Stimulated activated CD4-positive, alpha-beta T cell treated with anti-CD3 and anti-CD28 coated beads, Interleukin-12 subunit alpha, Interleukin-12 subunit beta, amount 100 ng/mL, for 24 hours (primary cell): ENCODE measurements at places on chromosomes 12 and 14.

- no peak for DNase-seq
These were observed 45.8 kb upstream of the HMGA2 start for GRCh38 chr12:65778258-65779090.

DNA sequence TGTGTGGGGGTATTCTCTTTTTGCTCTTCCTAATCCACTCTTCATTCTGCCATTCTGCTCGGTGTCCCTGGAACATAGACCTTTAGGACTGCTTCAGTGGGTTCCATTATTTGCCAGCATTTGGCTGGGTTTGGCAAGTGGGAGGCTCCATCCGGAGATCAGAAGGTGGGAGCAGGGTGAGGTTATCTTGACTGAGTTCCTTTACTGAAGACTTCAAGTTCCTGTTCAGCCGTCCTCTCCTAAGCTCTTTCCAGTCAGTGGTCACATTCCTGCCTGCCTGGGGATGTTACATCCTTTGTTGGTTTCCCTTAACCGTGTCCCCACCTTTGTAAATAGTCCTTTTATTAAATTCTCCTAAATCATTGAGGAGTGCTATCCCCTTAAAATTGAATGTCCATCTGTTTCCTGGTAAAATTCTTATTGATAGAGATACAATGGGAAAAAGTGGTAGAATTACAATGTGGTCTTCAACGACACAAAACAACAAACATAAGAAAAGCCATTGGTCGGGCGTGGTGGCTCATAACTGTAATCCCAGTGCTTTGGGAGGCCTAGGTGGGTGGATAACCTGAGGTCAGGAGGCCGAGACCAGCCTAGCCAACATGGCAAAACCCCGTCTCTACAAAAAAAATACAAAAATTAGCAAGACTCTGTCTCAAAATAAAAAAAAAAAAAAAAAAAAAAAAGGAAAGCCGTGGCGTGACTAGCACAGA is 5.0 kb upstream of the MIA2 start:
- no peak for DNase-seq

GRCh38 chr14:65042731-65043372 is 56.2 kb downstream of the FNTB start:
- DNase-seq = no peak

GRCh38 chr12:41983394-41983793 is 161.3 kb downstream of the GXYLT1 start:
- DNase-seq = no peak

DNA sequence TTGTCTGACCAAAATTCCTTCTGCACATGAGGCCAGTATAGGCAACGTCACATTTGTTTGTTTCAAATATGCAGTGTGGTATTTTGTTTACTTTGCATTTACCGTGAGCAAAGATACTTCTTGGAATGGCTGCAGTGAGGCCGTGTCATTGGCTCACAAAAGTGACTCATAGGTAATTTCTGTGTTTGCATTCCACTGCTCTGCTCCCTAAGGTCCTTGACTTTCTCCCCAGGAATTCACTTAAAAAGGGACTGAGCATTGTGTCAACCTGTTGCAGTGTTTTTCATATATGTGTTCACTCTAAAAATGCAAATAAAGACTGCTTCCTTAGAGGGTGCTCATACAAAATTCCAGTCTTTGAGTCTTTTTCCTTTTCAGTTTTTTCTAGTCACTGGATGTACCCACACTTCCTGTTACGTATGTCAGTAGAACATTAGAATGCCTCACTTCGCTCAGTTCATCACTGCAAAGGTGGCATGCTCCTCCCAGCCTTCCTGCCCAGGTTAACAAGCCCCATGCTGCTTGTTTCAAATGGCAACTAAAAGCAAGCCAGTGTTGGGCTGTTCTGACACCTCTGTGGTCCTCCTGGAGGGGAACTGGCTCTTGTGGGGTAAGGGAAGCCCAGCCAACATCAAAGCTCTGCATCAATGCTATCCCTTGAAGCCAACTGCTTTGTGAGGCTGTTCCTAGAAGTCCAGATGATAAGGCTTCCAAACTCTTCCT is 9.1 kb downstream of the C12orf76 start:
- no peak for DNase-seq

DNA sequence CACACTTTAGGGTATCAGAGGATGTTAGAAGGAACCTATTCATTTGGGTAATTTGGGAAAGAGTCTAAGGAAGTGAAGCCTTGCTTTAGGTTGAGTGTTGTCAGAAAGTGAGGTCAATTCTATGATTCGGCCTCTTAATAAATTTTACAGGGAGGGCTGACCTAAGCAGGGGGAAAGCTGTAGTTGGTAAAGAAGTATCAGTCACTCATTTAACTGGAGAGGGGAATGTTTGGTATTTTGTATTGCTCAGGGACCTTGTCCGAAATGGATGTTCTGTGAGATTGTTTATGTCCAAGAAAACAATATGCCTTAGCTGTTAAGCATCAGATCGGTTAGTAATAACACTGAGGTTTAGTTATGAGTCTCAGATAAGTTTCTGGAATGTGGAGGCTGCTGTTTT is 7.3 kb downstream of the CAND1 start:
- no peak for DNase-seq

GRCh38 chr12:130776857-130777339 is 60.8 kb upstream of the RIMBP2 start:
- DNase-seq = no peak

DNA sequence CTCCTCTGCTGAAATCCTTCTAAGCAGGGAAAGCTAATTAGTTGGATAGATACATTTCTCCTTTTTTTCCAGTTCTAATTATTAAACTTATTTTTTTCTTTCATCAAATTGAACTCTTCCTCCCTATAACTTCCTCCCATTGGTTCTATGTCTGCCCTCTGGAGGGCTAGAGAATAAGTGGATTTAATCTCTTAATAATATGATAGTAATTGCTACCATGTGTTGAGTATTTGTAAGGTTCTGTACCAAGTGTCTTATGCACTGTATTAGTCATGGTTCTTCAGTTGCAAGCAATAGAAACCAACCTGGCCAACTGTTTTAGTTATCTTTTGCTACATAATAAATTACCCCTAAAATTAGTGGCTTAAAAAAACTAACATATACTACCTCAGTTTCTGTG is 190.5 kb upstream of the PLXNC1 start:
- DNase-seq = no peak

GRCh38 chr12:108237272-108237671 is 101.8 kb downstream of the CMKLR1 start:
- DNase-seq = no peak

- no peak for DNase-seq
These were observed 42.4 kb upstream of the CCDC63 start for GRCh38 chr12:110804406-110804805.

DNA sequence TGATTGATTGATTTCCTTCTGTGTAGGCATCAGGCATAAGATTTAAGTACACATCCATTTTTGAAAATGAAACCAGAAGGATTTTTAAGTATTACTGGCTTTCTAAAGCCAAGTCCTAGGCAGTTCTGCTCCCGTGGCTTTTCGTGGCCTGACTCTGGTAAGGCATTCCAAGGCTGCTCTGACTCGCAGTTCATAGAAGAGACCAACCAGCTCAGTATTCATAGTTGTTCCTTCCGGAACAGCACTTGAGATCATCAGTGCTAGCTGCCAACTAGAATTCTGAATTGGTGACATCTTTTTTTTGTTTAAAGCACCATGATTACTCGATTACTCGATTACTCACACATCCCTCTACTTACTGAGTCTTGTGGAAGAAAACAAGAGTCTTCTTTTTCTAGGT is 25.9 kb downstream of the SUDS3 start:
- DNase-seq = no peak

DNA sequence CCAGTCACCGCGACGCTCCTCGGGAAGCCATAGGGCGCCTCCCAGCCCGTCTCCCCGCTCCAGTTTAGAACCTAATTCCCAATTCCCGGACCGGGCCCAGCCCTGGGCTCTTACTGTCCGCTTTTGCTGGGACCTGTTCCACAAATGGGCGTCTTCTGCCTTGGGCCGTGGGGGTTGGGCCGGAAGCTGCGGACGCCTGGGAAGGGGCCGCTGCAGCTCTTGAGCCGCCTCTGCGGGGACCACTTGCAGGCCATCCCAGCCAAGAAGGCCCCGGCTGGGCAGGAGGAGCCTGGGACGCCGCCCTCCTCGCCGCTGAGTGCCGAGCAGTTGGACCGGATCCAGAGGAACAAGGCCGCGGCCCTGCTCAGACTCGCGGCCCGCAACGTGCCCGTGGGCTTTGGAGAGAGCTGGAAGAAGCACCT is 797 bp downstream of the UNG start:
- DNase-seq = no peak

GRCh38 chr14:34710744-34711143 is 3.6 kb downstream of the CFL2 start:
- no peak for DNase-seq

GRCh38 chr12:29563071-29563470 is 65.6 kb upstream of the OVCH1 start:
- no peak for DNase-seq

GRCh38 chr12:24719293-24719721 is 229.6 kb downstream of the BCAT1 start:
- DNase-seq = peak; percentile 24

GRCh38 chr12:91072931-91073330 is 15.1 kb upstream of the KERA start:
- no peak for DNase-seq

DNA sequence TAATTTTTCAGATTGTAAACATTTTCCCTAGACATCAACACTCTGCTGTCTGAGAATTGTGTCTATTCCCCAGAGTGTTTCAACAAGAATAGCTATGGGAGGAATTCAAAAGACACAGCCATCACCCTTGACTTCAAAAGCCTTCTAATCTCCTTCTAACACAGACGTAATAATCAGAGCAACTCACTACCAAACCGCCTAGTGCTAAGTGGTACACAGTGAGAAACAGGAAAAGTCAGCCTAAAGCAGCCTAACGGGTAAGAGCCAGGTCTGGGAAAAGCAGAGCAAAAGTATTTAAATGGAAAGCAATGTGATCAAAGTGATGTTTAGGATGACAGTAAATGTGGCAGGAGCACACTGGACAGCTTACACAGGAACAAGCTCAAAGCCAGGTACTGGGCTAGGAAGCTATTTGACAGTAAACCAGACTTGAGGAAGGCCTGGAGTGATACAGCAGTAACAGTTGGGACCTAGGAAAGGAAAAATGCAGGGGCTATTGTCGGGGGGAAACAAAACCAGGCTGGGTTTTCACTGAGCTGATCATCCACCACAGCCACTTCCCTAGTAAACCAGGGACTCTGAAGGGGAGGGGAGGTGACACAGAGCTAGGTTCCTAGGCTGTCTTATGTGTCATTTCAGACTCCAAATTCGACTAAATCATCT is 29.4 kb downstream of the CORO1C start:
- no peak for DNase-seq

- no peak for DNase-seq
These were observed 118.9 kb downstream of the PTCSC3 start for GRCh38 chr14:36057452-36058116.

- no peak for DNase-seq
These were observed 337.8 kb upstream of the DIO2 start for GRCh38 chr14:80549141-80549540.

DNA sequence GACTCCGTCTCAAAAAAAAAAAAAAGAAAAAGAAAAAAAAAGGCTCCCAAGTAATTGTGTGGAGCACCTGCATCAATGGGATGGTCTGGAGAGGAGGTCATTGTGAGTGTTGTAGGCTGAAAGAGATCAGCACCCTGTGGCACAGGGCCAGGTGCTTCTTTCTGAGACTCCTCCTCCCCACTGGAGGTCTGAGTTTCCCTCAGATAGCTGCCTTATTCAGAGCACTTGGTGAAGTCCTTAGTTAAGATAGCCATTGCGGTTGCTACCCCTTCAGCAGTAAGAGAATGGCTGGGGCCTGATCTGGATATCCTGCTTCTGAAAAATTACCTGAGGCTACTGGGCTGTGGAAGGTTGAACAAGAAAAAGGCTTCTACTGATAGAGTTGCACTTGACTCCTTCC is 69.8 kb downstream of the ANO6 start:
- DNase-seq = no peak
